ENCODE measurements at places on chromosomes 16 and 17.
A peak's percentile ranks its signal among the peaks of the same experiment; 100 is the strongest.

GRCh38 chr16:75038036-75038858 is 39.4 kb downstream of the ZNRF1 start:
- DNase-seq = no peak

DNA sequence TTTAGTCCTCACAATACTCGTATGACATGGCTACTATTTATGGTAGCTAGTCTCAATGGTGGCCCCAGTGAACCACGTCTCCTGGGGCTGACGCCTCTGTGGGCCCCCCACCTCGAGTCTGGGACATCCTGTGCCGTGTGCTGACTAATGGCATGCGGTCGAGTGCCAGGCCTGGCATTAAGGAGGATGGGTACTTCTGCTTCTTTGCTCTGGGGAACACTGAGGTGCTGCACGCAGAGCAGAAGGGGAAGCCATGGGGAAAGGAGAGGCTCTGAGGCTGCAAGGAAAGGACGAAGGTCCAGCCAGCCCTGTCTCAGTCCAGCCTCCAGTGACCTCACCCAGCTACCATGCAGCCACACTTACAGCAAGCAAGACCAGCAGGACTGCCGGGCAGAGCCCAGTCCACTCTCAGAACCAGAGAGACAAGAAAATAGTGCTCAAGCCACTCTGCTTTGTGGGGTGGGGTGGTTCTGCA is 5.7 kb upstream of the MPRIP start:
- DNase-seq = no peak

GRCh38 chr16:2976201-2976600 is 4.0 kb downstream of the PKMYT1 start:
- no peak for DNase-seq

DNA sequence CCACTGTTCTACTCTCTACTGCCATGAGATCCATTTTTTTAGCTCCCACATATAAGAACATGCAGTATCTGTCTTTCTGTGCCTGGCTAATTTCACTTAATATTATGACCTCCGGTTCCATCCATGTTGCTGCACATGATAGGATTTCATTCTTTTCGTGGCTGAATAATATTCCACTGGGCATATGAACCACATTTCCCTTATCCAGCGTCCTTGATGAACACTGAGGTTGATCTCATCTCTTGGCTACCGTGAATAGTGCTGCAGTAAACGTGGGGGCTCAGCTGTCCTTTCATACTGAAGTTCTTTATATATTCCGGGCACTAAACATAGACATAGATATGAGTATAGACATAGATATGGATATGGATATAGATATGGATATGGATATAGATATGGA is 109.3 kb upstream of the TNRC6C start:
- no peak for DNase-seq

DNA sequence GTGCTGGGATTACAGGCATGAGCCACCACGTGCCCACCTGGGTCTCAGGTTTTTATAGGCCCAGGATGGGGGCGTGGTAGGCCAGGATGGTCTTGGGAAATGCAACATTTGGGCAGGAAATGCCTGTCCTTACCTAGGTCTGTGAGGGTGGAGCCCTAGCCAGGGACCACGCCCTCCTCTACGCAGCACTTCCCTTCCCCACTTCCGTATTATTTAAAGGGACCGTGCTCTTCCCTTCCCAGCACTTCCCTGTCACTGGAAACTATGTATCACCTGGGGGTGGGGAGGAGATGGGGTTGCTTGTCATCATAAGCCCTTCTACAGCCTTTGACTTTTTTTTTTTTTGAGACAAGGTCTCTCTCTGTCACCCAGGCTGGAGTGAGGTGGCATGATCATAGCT is 238.9 kb upstream of the NLRP1 start:
- no peak for DNase-seq

- DNase-seq = peak; percentile 79
These were observed 12.1 kb downstream of the CFDP1 start for GRCh38 chr16:75420987-75421819.

- no peak for DNase-seq
These were observed 4.5 kb downstream of the NTHL1 start for GRCh38 chr16:2042986-2043666.

GRCh38 chr17:67469208-67469980 is 92.3 kb downstream of the PITPNC1 start:
- no peak for DNase-seq

DNA sequence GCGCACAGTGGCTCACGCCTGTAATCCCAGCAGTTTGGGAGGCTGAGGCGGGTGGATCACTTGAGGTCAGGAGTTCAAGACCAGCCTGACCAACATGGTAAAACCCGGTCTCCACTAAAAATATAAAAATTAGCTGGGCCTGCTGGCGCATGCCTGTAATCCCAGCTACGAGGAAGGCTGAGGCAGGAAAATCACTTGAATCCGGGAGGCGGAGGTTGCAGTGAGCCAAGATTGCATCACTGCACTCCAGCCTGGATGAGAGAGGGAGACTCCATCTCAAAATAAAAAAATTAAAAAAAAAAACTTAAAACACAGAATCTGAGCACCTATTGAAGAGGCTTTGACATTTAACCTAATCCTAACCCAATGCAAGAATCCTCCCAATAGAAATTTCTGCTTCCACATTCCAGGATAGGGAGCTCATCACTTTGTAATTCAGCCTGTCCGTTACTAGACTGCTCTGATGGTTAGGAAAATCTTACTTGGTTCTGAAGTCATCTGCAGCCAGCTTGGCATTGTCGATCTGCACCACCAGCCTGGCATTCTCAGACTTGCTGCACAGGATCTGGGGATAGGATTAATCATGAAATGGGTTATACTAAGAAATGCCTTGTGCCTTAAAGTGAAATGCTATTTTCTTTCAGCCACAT is 2.1 kb downstream of the KRT33B start:
- DNase-seq = no peak

GRCh38 chr16:86854626-86855294 is 276.4 kb downstream of the FOXL1 start:
- DNase-seq = no peak

GRCh38 chr17:29870836-29871465 is 59.1 kb downstream of the SSH2 start:
- DNase-seq = no peak

- DNase-seq = no peak
These were observed 20.1 kb upstream of the ALDH3A1 start for GRCh38 chr17:19768046-19768782.

DNA sequence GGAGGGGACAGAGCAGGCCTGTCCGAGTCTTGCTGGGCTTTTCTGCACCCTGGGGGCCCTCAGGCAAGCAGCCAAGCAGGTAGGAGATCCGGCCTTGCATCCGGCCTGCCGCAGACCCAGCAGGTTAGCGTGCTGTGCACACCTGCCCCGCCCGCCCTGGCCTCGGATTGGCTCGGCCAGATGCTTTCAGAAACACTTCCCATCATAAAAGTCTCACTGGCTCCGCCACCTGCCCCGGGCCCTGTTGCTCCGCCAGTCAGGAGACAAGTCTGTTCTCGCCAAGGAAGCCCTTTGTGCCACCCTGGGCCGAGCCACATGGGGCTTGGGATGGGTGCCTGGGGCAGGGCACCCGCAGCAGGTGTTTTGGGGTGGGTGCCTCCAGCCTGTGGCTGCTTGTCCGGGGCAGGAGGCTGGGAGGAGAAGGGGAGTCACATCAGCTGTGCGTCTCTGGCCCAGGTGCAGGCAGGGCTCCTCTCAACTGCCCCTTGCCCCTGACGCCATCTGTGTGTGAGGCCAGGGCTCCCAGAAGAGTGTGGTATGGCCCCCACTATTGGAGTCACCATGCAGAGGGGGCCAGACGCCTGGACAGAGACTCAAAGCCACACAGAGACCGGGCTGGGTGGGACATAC is 228.2 kb upstream of the GSE1 start:
- DNase-seq = peak; percentile 60

GRCh38 chr16:49213594-49213993 is 68.0 kb downstream of the CBLN1 start:
- DNase-seq = no peak

DNA sequence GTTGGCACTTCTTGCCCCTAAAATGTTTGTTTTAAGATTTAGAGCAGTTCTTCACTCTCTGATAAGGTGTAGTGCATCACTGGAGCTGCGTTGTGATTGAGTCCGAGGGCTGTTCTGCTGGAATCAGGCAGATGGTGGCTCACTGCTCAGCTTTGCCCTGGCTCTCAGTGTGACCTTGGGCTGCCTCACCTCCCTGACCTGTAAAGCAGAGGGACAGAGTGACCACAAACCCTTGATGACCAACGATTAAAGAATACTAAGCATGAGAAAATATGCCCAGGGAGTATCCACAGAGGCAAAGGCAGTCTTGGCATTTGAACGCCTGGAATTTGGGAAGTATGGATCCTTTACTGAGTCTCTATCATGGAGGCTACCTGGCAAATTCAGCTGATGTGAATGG is 18.1 kb downstream of the CMIP start:
- no peak for DNase-seq

DNA sequence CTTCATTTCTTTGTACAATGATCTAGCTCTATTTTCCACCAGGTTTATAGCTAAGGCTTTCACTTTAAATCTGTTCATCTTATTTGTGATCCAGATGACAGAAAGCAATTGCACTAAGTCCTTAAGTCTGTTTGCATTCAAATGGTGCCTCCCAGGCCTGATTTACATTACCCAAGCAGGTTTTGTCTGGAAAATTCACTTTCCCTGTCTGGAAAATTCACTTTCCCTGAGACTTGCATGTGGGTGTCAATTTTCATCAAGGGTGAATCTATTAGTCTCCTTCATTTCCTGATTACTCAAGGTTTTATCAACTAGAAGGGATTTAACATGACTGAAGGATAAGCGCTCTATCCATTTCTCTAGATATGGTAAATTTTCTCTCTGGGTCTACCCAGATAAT is 1480.2 kb upstream of the GOT2 start:
- DNase-seq = no peak

- no peak for DNase-seq
These were observed 12.2 kb upstream of the ATP2C2 start for GRCh38 chr16:84356176-84356575.

GRCh38 chr17:7845359-7846062 is 9.4 kb upstream of the TMEM88 start:
- no peak for DNase-seq

GRCh38 chr17:50037321-50038107 is 18.4 kb upstream of the ITGA3 start:
- DNase-seq = no peak

- DNase-seq = no peak
These were observed 1066.7 kb upstream of the RBFOX1 start for GRCh38 chr16:6265968-6266367.

DNA sequence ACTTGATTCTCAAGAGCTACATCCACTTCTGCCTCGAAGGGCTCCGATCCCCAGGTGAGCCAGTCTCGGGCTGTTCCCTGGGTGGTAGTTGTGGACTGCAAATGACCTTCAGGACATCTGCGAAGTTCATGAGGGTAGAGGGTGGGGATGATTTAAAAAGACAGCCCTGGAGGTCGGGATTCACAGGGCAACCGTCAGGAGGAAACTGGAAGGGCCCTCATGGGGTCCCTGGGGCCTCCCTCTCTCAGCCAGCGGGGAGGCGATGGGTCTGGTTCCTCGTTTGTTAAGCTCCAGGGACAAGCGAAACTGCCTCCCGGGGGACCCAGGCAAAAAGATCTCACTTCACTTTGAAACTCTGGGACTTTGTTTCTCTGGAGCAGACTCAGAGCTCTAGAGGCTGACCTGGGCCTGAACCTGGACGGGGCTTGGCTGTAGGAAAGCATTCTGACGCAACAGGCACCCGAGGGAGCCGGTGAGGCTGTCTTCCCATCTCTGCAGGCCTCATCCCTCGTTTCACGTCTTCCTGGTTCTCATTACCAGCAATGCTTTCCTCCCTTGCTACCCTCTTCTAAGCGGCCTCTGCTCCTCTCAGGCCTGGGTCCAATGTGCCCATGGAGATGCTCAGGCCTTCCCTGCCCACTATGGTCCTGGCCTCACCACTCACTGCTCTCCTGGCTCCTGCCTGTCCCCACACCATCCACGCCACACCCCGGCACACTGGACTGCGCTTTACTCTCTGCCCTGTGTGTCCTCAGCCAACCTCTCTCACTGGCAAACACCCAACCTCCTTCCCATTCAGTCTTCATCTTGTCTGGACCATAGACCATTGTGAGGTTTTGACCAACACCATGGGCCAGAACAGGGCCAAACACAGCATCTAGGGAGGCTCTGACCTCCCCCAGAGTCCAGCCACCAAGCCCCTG is 214.2 kb upstream of the TNRC6C start:
- DNase-seq = peak; percentile 82

- DNase-seq = no peak
These were observed 249.2 kb downstream of the FOXL1 start for GRCh38 chr16:86827521-86827920.

DNA sequence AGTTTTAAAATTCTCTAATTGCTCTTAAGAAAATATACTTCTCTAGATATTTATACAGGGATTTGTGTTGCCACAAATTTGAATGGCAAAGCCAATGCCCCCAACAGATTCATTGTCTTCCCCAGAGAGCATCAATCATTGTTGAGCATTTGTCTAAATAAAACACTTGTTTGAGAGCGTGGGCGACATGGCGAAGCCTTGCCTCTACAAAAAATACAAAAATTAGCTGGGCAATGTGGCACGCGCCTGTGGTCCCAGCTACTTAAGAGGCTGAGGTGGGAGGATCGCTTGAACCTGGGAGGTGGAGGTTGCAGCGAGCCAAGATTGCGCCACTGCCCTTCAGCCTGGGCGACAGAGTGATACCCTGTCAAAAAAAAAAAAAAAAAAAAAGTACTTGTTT is 13.4 kb upstream of the SRSF1 start:
- DNase-seq = no peak

GRCh38 chr16:21277927-21278706 is at the start of gene CRYM:
Gene CRYM, minus strand, starts transcription at chr16:21278290. Its CDS starts 39 bp downstream, at chr16:21278251.
- peak; percentile 73 for DNase-seq

DNA sequence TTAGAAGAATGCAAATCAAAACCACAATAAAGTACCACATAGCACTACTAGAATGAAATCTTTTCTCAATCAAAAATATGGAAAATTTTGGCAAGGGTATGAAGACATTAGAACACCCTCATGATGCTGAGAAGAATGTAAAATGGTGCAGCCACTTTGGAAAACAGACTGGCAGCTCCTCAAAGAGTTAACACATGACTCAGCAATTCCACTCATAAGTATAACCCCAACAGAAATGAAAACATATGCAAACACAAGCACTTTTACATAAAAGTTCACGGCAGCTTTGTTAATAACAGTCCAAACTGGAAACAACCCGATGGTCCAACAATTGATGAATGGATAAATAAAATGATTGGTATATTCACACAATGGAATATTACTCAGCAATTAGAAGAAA is 124.5 kb downstream of the SHCBP1 start:
- DNase-seq = no peak

GRCh38 chr16:46826631-46827030 is 4.3 kb downstream of the C16orf87 start:
- no peak for DNase-seq

DNA sequence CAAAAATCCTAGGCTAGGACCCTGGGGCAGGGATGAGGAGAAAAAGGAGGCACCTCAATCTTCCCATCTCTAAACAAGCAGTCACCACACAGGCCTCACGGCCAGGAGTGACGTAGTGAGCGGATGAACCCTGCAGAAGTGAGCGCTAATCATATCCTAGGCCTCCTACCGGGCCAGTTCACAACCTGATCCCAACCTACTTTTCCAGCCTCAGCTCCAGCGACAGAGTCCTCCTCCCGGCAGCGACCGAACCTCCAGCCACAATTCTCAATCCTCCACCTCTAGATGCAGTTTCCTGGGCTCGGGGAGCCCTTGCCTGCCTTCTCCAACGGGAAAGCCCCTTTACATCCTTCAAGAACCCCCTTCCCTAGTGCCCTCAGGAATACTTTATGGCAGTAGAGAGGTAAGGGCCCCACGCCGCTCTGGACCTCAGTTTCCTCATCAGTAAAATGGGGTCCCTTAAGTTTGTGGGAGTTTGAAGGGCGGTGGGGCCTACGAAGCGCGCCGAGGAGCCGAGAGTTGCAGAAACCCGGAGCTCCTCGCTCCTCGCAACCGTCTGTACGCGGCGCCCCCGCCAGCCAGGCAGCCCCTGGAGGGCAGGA is 1.4 kb downstream of the ZNF668 start:
- DNase-seq = no peak
